ENCODE measurements at places on chromosomes 5 and 9.

DNA sequence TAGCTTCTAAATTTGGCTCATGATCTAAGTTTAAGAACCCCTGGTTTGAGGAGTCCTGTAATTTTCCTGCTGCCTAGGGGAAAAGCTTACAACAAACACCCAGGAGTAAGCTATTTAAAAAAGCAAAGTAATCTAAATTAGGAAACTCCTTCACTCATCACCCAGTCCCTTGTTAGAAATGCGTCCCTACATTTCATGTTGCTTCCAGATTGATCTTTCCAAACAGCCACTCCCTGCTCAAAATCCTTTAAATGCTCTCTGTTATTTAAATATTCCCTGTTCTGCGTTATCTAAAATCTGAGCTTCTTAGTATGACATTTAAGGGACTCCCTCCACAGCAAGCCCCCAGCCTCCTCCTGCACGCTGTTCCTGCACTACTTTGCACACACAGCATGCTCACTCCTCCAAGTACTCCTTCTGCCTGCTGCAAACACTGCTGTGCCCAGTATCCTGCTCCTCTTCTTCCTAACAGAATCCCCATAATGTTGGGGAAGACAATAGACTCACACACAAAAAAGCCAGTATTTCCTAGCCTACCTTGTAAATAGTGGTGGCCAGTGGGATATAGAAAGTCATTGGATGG is 123.3 kb upstream of the RASEF start:
- DNase-seq: no peak

DNA sequence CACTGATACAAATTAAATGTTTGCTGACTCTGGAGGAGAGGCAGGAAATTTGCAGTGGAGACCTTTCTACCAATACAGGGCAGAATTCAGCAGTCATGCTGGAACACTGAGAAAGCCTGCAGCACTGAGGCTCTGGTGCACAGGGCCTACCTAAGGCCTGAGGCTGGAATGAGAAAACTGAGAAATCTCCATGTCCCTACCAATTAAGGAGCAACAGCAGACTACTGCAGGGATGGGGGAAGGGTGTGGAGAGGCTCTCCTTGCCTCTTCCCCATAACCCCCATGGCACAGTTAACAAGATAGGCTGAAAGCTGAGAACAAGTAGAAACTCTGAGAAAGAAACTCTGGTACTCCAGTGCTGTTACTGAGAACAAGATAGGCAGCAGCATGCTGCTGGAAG is 10.5 kb downstream of the FBXO4 start:
- no peak for DNase-seq

GRCh38 chr9:71004196-71004595 is 117.2 kb downstream of the TRPM3 start:
- DNase-seq: no peak

DNA sequence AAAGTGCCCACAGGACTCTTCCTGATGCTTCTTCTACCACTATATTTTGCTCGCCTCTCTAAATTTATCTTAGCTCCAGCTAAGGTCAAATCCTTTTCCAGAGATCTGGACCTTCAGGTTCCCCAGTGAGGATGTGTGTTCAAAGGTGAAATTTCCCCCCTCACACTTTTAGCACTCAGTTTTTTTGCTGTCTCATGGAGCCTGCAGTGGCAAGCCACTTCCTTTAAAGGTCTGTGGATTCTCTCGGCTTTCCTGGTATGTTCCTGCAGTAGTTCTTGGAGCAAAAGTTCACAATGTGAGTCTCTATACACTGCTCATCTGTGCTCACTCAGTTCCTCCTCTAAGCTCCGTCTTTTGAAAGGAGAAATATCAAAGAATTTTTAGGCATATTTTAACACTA is 181.4 kb downstream of the LURAP1L start:
- DNase-seq: no peak

DNA sequence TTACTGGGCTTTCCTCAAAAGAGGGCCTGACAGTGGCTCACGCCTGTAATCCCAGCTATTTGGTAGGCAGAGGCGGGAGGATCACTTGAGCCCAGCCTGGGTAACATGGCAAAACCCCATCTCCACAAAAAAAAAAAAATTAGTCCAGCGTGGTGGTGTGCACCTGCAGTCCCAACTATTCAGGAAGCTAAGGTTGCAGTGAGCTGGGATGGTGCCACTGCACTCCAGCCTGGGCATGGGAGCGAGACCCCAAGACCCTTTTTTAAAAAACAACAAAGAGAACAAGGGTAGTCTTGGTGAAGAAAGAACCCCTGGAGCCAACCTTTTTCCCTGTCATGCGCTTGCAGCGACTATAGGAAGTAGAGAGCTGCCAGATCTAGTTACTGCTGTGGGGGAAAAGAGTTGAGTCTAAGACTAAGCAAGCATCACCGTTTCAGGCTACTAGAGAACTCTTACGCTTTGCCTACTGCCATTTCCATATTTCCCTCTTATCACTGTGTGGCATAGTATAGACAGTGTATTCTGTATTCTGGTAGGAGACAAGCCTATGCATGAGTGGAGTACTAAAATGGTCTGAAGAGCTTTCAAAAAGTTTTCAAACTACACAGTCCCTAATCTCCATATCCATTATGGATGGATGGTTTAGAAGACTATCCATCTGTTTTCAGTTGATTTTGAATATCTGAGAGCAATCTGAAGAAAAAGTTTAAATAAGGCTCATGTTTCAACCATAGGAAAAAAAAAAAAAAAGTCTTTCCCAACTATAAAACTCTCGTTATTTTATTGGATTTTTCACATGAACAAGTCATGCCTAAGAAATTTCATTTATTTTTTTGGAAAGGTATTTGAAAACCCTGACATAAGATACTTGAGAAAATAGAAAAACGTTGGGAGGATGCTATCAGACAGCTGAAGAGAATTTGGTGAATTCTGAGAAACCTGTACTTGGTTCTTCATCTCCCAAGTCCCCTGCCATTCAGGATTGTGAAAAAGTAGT is 2.6 kb downstream of the C9orf40 start:
- no peak for DNase-seq

- peak; percentile 40 for DNase-seq
These were observed 20.5 kb upstream of the FER start for GRCh38 chr5:108727236-108727650.

DNA sequence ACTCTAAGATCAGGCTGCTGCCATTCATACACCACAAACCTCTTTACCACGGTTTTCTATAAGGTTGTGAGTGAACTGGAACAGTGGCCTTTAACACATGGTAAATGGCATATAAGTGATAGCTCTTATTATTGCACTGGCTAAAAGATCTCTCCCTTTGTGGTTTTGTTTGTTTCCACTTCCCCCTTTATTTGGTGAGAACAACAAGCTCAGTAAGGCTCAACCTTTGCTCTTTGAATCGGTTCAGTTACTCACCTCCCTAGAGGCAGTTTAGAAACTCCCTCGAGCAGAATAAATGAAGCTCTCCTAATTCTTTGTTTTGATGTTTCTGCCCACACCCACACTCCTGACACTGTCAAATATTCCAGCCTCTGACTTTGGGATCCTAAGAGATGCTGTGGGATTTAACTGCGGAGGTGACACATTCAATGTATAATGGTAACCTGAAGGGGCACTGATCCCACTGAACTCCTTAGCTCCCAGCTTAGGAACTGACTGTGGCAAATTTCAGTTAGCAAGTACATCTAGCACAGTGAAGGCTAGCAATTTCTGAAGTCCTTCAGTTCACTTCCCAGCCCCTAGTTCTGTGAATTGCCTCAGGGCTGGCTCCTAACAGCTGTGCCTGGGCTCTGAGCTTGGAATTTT is 22.5 kb upstream of the RAD23B start:
- DNase-seq: no peak
